ENCODE measurements at places on chromosomes 3 and 15.
A peak's percentile ranks its signal among the peaks of the same experiment; 100 is the strongest.

GRCh38 chr3:128489927-128490649 lies 2.9 kb downstream of the GATA2 start:
- H3K27ac ChIP-seq: peak overlapping the region; percentile 82
- peak overlapping the region; percentile 49 for H3K4me3 ChIP-seq
- peak; percentile 25 for DNase-seq
- peaks cover 23% of the 10 kb centered on the region for H3K4me1 ChIP-seq

- no peak overlapping the region for H3K4me3 ChIP-seq
- H3K27ac ChIP-seq: no peak overlapping the region
- no peaks in the 10 kb centered on the region for H3K27me3 ChIP-seq
- DNase-seq: no peak
These were observed 84.1 kb downstream of the MEIS2 start for GRCh38 chr15:37016231-37016630.

DNA sequence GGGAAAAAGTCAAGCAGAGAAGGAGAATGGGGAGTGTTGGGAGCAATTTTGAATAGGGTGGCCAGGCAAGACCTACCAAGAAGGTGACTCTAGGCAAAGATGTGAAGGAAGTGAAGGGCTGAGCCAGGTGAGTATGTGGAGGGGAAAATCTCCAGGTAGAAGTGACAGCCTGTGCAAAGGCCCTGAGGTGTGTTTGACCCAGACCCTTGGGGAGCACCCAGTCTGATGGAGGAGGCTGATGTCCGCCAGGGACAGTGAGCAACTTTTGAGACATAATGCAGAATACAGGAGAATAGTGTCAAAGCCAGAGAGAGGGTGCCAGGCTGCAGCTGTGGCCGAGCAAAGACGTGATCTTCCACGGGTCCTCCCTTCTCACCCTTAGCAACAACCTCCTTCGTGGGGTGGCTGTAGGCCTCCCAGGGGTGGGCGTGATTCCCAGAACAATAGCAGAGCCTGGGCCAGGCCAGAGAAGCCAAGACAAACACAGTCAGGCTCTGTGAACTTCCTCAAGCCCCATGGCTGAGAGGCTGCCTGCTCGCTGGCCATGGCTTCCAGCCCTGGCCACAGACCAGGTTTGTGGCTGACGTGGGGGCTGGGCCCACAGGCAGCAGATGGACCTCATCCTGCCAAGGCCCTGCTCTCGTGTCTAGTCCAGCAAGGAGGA lies 58.1 kb downstream of the SLC6A6 start:
- no peaks in the 10 kb centered on the region for H3K27me3 ChIP-seq
- H3K36me3 ChIP-seq: peaks cover 18% of the 10 kb centered on the region
- no peak for DNase-seq
- H3K4me1 ChIP-seq: peaks cover 4% of the 10 kb centered on the region

DNA sequence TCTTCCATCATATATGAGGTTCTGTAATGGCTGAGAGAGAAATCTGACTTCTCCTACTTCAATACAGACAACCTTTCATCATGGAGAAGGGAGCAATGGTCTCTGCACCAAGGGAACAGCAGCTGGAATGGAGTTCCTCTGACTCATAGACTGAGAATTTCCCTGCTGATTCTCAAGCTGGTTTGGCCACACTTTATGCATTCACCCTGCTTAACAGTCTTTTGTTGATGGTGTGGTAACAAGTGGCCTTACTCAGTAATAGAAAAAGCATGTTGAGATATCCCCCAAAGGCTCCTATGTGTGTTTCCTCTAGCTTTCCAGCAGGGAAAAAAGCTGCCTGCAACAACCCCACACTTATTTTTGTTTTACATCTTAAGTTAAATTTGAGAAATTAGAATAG lies 138.1 kb downstream of the GREM1 start:
- no peaks in the 10 kb centered on the region for H3K4me1 ChIP-seq
- H3K27ac ChIP-seq: no peak overlapping the region
- H3K36me3 ChIP-seq: no peaks in the 10 kb centered on the region
- peaks cover 5% of the 10 kb centered on the region for H3K27me3 ChIP-seq
- no peak overlapping the region for H3K4me3 ChIP-seq

DNA sequence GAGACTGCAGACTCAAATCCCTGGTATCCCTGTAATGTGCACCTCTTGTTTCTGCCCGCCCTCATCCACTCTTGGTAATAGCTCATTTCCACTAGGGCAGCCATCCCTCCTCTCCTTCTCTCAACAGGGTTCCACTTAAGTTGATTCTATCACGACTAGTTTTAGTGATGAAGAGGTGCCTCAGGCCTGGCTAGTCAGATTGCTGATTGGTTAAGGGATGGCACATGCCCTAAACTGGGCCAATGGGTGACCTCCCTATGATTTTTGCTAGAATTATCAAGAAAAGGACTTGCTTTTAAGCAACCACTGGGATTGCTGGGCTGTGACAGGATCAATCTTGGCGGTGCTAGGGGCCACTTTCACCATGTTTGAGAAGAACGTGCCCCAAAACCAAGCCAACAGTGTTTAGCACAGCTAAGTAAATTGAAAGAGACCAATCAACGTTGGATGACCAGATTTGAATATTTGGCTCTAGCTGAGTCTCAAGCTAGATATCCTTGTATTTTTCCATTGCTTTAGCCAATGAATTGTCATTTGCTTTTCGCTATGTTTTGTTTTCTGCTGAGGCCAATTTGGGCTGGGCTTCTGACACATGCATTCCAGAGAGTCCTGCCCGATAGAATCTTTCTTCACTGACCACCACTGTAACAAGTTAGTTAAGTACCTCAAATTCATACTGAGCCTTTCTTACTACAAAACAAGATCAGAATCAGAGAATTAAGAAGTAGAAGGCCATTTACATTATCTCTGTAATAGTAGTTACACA lies 131.0 kb downstream of the PDZRN3 start:
- no peaks in the 10 kb centered on the region for H3K27me3 ChIP-seq
- no peak for DNase-seq
- no peak overlapping the region for H3K4me3 ChIP-seq

- peak; percentile 56 for DNase-seq
- peaks cover 19% of the 10 kb centered on the region for H3K4me1 ChIP-seq
- H3K27ac ChIP-seq: no peak overlapping the region
- H3K27me3 ChIP-seq: peaks cover 42% of the 10 kb centered on the region
- peak overlapping the region; percentile 81 for H3K4me3 ChIP-seq
- no peaks in the 10 kb centered on the region for H3K36me3 ChIP-seq
These were observed 455 bp upstream of the ABHD17C start for GRCh38 chr15:80694611-80695098.

GRCh38 chr3:24027946-24028345 lies 82.9 kb downstream of the NR1D2 start:
- H3K4me1 ChIP-seq: no peaks in the 10 kb centered on the region
- no peaks in the 10 kb centered on the region for H3K27me3 ChIP-seq
- no peaks in the 10 kb centered on the region for H3K36me3 ChIP-seq
- DNase-seq: no peak

DNA sequence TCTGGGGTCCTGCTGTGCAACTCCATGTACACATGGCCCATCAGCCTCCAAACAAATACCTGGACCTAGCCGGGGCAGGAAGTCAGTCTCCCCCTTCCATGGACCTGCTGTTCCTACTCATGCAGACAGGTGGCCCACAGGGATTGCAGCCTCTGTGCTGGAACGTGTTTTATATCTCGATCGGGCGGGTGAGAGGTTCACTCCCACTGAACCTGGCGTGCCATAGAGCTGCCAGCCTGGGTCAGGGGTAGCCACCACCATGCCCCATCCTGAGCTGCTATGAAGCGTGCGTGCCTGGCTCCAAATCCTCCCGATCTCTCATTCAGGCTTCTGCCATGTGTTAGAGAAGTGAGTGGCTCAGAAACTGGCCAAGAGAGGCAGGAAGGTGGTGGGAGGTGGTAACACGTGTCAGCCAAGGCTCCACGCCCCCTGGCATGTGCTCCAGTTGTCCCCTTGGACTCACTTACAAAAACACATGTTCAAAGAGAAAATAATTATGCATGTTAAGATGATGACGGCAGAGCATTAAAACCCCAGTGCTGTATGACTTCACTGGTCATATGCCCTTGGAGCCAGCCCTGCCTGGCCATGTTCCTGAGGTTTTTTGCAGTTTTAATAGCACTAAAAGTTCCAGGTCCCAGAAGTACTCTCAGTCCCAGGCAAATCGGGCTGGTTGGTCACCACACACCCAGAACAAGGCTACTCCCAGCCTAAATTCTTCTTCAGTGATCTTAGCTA lies 30.6 kb downstream of the CTSH start:
- no peak overlapping the region for H3K27ac ChIP-seq
- no peak for DNase-seq
- no peaks in the 10 kb centered on the region for H3K27me3 ChIP-seq
- H3K36me3 ChIP-seq: peaks cover 48% of the 10 kb centered on the region
- peaks cover 31% of the 10 kb centered on the region for H3K4me1 ChIP-seq
- H3K4me3 ChIP-seq: no peak overlapping the region

DNA sequence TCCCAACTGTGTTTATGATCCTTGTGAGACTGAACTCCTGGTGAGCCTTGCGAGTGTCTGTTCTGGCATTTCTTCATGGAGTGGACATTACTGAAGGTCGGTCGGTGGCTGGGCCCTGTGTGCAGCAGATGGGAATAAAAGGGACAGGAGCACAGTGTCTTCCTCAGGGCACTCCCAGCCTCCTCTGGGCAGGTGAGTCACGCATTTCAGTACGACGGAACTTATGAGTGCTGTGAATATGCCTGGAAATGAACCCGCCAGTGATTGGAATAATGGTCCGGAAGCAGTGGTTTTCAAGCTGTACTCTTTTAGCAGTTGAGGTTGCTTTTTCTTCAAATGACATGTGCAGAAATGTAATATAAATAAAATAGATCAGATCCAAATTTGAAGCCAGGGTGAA lies 55.1 kb downstream of the LARS2 start:
- H3K27me3 ChIP-seq: no peaks in the 10 kb centered on the region
- peaks cover 21% of the 10 kb centered on the region for H3K36me3 ChIP-seq
- no peak overlapping the region for H3K4me3 ChIP-seq
- no peak for DNase-seq
- H3K4me1 ChIP-seq: peaks cover 8% of the 10 kb centered on the region
- H3K27ac ChIP-seq: no peak overlapping the region

DNA sequence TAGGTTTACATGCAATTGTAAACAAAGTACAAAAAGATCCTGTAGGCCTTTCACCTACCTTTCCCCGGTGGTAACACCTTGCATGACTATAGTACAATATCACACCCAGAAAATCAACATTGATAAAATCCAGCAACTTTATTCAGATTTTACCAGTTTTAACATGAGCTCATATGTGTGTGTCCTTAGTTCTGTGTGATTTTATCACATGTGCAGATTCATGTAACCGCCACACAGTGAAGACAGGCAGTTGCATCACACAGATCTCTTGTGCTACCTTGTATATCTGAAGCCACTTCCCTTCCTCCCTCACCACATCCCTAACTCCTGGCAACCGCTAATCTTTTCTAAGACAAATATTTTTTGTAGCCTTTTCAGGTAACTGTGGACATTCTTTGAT lies 183.5 kb upstream of the C2CD4B start:
- no peaks in the 10 kb centered on the region for H3K36me3 ChIP-seq
- H3K4me3 ChIP-seq: no peak overlapping the region
- peaks cover 32% of the 10 kb centered on the region for H3K27me3 ChIP-seq
- no peak overlapping the region for H3K27ac ChIP-seq
- H3K4me1 ChIP-seq: peaks cover 14% of the 10 kb centered on the region

DNA sequence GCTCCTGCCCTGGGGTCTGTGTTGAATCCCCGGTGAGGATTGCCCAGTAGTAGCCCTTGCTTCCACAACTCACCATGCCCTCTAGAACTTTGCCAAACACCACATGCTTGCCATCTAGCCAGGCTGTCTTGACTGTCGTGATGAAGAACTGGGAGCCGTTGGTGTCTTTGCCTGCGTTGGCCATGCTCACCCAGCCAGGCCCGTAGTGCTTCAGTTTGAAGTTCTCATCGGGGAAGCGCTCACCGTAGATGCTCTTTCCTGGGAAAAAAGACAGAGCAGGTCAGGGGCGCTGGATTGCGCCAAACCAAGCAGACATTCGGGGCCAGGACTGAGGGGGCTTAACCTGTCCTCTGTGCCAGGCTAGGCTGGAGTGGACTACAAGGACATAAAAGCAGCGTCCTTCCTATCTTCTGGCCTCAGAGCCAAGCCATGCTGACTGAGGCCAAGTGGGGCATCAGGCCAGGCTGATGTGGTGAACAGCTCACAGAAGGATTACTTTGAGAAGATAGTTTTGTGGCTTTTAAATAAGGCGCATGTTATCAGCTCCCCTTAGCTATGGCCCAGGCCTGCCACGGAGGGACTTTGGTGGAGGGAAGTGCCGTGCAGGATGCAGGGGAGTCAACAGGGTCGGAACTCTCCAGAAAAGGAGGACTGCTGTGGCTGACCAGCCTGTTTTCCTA lies 5.3 kb downstream of the SNX22 start:
- H3K36me3 ChIP-seq: peaks cover 49% of the 10 kb centered on the region
- H3K4me1 ChIP-seq: peaks cover 41% of the 10 kb centered on the region
- peaks cover 21% of the 10 kb centered on the region for H3K27me3 ChIP-seq

DNA sequence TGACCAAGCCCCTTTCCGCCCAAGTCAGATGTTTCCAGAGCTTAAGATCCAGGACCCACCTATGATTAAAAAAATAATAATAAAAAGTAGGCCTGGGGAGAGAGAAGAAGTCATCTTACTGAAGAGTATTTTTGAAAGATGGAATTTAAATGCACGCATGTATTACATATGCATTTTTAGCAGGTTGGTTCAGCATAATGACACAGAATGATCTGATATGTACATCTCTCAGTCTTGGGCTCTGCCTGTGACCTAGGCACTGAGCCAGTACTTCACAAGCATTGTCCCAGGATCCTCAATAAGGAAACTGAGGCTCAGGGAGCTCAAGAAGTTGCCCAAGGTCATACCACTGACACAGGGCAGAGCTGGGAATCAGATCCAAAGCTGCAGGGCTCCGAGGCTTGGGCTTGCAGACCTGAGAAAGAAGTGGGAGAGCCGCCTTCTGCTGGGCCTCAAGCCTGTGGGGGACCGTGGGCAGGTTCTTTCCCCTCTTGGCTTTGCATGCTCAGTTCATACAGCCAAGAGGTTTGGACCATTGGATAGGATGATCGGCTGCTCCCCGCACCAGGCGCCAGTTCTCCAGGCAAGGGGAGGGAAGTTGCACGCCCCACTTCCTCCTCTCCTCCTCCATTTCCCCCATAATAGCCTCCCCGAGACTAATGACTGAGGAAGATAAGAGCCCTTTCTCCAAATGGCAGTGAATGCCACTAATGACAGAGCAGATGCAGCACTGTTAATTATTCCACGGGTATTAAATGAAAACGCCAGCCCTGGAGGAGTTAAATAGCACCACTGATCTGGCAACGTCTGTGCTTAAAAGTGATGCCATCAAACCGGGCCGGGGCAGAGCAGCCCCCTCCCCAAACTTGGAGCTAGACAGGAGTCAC lies 6.9 kb downstream of the SLC6A1 start:
- H3K4me1 ChIP-seq: no peaks in the 10 kb centered on the region
- peaks cover 56% of the 10 kb centered on the region for H3K27me3 ChIP-seq
- DNase-seq: no peak
- H3K36me3 ChIP-seq: no peaks in the 10 kb centered on the region
- H3K4me3 ChIP-seq: no peak overlapping the region

- peaks cover 55% of the 10 kb centered on the region for H3K4me1 ChIP-seq
- H3K36me3 ChIP-seq: peaks cover 1% of the 10 kb centered on the region
- no peak for DNase-seq
- H3K27ac ChIP-seq: peak overlapping the region; percentile 99
- no peak overlapping the region for H3K4me3 ChIP-seq
These were observed 160.2 kb upstream of the TBL1XR1 start for GRCh38 chr3:177357352-177358090.

- peaks cover 10% of the 10 kb centered on the region for H3K36me3 ChIP-seq
- H3K27me3 ChIP-seq: no peaks in the 10 kb centered on the region
- DNase-seq: no peak
- no peak overlapping the region for H3K4me3 ChIP-seq
- H3K27ac ChIP-seq: no peak overlapping the region
These were observed 81.6 kb downstream of the AKAP13 start for GRCh38 chr15:85462029-85462428.

Measured in activated naive CD4-positive, alpha-beta T cell treated with anti-CD3 and anti-CD28 coated beads, Interleukin-2, amount 10 ng/mL, durations not matched to agents 7 days and 5 days (primary cell).